ENCODE measurements at places on chromosomes 3 and 15.

DNA sequence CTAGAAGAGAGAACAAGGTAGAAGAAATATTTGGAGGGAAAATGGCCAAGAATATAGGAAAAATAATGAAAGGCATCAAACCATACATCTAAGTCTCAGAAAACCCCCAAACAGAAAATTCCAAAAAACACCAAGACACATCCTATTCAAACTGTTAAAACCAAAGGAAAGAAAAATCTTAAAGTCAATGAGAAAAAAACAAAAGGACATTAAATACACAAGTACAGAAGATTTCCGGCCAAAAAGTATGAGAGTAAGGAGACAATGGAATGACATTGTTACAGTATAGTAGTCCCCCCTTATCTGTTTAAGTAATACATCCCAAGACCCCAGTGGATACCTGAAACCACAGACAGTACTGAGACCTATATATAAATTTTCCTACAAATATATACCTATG, 18.8 kb downstream of the CLASP2 start:
- DNase-seq = no peak

- no peak for DNase-seq
Measured at GRCh38 chr3:114538211-114538610, 244.4 kb downstream of the TIGIT start.

DNA sequence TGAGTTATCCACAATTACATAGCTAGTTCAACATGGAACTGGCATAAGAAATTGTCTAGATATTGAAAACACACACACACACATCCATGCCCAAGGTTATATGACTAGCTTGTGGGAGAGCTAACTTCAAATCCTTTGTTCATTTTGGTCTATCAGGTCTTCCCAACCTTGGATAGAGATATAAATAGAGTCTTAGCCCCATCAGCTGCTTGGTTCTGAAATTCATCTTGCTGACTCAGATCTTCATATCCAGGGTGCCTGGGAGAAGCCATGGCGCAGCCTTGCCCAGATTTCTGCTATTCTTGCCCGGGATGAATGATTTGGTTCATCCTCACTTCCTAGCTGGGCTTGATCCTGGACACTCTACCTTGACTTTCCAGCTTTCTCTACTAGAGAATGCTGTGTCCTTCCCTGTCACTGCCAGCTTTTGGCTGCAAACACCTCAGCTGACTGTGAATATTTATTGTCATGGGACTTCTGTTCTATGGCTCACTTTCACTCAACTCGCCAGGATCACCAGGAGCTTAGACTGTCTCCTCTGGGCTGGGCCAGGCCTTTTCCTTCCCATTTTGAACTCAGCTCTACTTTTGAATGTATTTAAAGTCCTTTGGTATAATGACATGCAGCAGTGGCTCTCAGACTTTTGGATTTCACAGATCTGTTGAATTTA, 324.4 kb downstream of the AGBL1 start:
- no peak for DNase-seq

DNA sequence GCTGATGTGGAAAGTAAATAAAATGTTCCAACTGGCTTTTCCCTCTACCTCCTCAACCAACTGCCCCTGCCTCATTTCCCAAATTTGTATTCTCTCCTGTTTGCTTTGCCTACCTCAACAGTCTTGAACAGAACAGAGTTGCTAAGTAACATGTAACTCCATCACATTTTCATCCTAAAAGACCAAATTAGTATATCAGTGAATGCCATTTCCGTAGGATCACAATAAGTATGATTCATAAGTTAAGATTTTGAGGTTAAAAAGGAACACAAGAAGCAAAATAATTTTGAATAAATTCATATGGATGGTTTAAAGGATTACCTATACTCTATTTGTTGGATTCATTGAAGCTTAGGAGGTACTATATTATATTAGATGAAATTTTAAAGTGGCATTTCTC, 154.9 kb downstream of the ECT2 start:
- no peak for DNase-seq

- no peak for DNase-seq
Measured at GRCh38 chr3:132265028-132265427, 52.2 kb upstream of the ACP3 start.

- no peak for DNase-seq
Measured at GRCh38 chr3:61634678-61635077, 73.3 kb downstream of the PTPRG start.

- DNase-seq = no peak
Measured at GRCh38 chr3:133610031-133610430, 36.5 kb downstream of the CDV3 start.

DNA sequence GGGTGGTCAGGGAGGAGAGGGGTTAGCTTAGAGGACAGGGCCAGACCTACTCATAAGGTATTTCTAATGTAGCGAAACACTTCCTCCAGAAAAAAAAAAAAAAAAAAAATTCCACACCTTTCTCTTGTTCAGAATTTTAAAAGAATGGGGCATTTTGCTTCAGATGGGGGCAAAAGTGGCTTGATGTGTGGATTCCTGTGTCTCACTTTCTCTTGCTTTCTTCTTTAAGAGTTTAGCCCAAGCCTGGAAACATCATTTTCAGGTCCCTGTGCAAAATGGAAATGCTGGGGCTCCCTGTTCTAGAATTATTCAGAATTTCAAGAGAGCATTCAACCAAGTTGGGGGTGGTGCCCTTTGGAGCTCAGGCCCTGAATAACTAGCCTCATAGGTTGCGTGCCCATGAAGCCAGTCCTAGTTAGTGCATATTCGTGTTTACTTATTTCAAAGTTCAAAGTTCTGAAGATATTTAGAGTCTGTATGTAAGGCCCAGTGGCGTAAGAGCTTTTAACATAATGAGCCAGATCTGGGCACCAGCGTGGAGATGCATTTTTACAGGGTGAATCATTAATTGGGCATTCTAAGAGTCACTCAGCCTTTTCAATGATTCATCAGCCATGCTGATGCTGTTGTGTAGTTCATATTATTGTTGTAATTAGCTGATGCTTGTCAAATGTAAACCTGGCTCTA, 104.5 kb downstream of the RPLP1 start:
- DNase-seq = peak; percentile 54

DNA sequence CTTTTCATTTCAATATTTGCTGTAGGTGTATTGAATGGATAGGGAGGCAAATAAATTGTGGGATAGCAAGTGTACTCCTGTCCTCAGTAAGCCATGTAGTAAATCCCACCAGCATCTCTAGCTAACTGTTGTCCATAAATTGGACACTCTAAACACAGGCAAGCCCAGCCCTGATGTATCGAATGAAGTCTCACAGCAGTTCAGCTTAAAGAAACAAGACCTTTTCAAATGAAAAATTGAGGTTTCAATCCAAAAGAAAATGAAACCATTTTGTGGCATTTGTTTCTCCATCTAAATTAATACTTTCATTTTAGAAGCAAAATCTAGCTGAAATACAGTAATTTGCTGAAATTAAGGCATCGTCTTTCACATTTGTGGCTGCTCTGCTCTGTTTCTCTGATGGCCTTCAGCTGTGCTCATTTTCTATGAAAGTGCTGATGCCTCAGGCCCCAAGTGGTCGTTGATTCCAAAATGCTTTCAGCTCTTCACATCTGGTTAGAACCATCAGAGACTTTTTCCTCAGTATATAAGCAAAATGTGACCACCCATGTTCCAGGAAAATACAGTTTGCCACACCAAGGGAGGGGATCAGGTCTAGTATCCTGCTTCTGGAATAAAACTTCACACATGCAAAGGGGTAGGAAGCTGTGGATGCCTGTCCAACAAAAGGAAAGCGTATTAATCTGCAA, 245.0 kb downstream of the ZMAT3 start:
- no peak for DNase-seq

GRCh38 chr3:134753999-134754742, 40.9 kb upstream of the EPHB1 start:
- DNase-seq = no peak

- DNase-seq = no peak
Measured at GRCh38 chr3:85801955-85802354, 843.2 kb downstream of the CADM2 start.

GRCh38 chr3:14787630-14788029, 31.1 kb upstream of the FGD5 start:
- DNase-seq = no peak

- no peak for DNase-seq
Measured at GRCh38 chr3:59996056-59996455, 946.2 kb upstream of the CFAP20DC start.

DNA sequence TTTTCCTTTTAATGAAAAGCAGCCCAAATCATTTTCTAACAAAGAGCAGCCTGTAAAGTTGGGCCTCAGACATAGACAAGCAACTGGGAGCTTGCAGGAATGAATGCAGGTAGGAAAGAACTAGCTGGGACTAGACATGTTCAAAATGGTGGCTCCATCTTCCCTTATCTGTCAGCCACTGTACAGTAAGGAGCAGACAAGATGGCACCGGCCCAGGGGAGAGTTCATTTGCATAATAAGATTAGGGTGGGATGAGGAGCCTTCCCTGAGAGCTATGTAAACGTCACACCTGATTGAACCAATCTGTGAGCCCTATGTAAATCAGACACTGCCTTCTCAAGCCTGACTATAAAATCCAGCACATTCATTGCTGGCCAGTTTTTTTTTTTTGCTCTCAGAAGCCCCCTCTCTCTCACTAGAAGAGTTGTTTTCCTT, 59.7 kb upstream of the GK5 start:
- no peak for DNase-seq

- no peak for DNase-seq
Measured at GRCh38 chr3:49725906-49726681, 2.3 kb upstream of the GMPPB start.

DNA sequence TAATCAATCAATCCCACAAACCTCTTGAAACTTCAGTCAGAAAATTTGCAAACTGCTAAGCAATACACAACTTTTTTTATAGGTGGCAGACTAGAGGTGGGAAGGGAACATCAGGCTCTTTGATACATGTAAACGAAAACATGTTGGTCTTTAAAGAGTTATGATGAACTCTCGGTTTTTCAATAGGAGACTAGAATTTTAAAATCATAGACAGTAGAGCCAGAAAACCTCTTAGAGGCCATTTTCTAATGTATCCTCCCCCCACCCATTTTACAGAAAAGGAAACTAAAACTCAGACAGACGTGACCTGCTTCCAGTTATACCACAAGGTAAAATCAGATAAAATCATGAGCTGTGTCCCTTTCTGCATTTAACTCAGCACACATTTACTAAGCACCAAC, 179.1 kb upstream of the LPP start:
- no peak for DNase-seq

DNA sequence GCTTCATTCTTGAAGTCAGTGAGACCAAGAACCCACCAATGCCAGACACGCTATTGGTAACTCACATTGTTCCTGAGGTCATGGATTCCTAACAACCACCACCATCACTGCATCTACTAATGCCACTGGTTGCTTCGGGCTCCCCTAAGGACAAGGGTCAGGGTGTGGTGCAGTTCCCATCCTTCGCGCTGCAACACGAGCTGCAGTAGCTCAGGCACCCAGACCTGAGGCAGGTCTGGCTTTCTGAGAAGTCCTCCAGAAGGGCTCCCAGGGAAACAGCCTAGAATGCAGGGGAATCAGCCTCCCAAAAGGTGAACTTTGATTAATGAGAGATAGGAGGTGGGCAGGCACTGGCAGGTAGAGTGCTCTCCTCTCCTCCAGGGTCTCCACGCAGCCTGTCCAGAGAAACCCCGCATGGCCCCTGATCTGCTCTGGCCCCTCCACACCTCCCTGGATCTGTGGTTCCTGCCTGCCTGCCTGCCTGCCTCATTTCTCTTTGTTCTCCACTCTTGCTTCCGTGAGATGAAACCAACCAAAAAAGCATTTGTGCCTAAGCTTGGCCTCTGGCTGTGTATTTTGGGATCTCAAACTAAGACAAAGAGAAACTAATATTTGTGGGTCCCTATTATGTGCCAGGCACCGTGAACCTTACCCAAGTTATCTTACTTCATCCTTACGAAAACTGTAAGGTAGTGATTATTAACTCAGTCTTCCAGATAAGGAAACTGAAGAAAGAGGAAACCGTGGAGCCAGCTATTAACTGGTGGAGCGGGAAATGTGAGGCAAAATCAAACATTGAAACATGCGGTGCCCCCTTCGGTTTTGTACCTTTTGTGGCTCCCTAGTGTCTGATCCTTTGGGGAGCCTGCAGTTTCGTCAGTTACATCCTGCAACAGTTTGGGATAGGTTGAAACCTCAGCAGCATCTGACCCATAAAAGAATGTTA, 43.9 kb upstream of the USP3 start:
- DNase-seq = no peak

- no peak for DNase-seq
Measured at GRCh38 chr3:37377670-37378069, 203.3 kb upstream of the LRRFIP2 start.

- no peak for DNase-seq
Measured at GRCh38 chr3:70803891-70804290, 491.5 kb upstream of the MDFIC2 start.

DNA sequence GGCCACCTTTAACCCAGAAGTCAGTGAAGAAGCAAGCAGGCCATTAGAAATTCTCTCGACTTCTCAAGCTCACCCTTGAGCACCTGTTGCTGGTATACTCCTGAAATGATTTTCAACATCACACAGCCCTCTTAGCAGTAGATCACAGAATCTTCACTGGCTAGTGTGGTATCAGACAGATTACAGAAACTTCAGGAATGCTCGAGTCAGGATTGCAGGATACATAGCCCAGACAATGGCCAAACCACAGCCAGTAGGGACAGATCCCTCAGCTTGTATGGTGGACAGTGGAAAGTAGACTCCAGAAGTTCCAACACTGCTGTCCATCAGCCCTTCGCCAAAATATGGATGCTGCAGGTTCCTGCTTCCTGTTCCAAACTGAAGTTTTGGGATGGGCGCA, 4.5 kb upstream of the KLHL40 start:
- no peak for DNase-seq

- DNase-seq = no peak
Measured at GRCh38 chr3:64049136-64049535, 25.8 kb upstream of the PSMD6 start.

- no peak for DNase-seq
Measured at GRCh38 chr3:160217675-160218074, 7.5 kb upstream of the C3orf80 start.

DNA sequence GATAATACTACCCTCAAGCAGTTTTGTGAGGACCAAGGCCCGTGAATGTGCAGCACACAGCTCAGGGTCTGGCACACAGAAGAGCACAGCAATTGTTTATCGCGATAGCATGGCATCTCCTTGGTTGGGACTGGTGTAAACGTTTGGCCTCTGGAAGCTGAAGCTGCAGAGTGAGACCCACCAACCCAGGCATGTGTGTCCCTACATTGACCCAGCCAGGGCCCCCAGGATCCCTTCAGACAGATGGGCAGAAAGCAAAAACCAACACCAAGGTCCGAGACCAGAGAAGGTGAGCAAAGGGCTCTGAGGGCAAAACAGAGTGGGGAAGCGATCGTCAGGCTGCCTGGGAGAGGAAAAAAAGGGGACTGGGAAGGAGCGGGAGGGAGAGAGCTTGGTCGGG, 12.6 kb upstream of the PSTPIP1 start:
- no peak for DNase-seq

DNA sequence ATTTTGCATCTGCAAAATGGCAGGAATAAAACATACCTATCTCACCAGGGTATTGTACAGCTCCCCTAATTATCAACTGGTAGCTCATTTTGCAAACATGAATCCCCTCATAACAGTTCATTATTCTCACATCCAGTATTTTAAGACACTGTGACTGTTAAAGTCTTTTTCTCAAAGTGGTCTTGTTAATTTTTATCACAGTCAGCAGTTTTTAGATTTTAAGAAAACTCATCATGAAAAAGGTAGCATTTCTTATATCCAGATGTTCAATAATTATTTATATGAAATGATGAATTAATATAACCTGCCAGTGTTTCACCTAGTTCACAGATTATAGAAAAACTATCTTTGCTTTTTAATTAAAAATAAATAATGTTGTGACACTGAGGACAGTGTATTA, 354.9 kb upstream of the ARL6 start:
- DNase-seq = no peak

- DNase-seq = no peak
Measured at GRCh38 chr15:58115692-58116091, 22.5 kb upstream of the AQP9 start.
